GM23248 (cell line): ENCODE measurements at places on chromosomes 3 and 15.

GRCh38 chr3:141078200-141078599 is 27.1 kb downstream of the SPSB4 start:
- DNase-seq: no peak

- DNase-seq: no peak
Observed at GRCh38 chr3:58287354-58287753, 18.7 kb upstream of the RPP14 start.

GRCh38 chr3:89264037-89264560 is 156.7 kb downstream of the EPHA3 start:
- no peak for DNase-seq

DNA sequence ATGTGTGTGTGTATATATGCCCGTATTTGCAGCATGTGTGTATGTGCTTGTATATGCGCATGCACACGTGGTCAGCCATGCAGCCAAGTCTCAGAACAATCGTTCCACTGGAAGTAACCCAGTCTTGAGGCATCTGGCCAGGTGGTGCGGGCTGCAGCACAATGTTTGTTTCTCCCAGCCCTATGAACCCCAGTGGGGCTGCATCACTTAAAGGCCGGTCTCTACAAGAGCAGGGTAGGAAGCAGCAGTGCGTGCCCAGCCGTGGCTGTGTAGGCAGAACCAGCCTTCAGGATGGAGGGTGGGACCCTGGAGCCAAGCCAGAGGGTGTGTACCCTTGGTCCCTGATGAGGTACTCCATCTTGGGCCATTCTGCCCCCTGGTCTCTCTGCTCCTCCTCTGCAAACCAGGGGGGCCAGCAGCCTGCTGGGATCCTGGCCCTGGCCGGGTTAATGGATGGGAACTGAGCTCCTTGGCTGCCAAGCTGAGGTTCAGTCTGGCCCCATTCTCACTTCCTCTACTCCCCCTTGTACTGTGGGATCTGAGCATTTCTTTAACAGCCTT is 11.8 kb downstream of the KLF13 start:
- DNase-seq: no peak
